ENCODE measurements at places on chromosomes 1 and 21. TPM values are rescaled to one million over a fixed set of nuclear protein-coding genes. Genes with fewer than 3 reads are reported as not detected.
A peak's percentile ranks its signal among the peaks of the same experiment; 100 is the strongest.

GRCh38 chr1:109487261-109487660 lies 3.6 kb downstream of the ATXN7L2 start:
- H3K4me3 ChIP-seq = peak overlapping the region; percentile 41
- H3K27ac ChIP-seq = no peak overlapping the region
- H3K27me3 ChIP-seq = peaks cover 9% of the 10 kb centered on the region
- H3K4me1 ChIP-seq = peaks cover 24% of the 10 kb centered on the region

GRCh38 chr1:206685334-206685768 lies 646 bp downstream of the MAPKAPK2 start:
- H3K4me3 ChIP-seq = peak overlapping the region; percentile 98
- H3K4me1 ChIP-seq = peaks cover 50% of the 10 kb centered on the region
- peak; percentile 22 for DNase-seq

GRCh38 chr1:22380024-22380785 lies 71.4 kb upstream of the ZBTB40 start:
- no peak overlapping the region for H3K4me3 ChIP-seq
- peaks cover 7% of the 10 kb centered on the region for H3K27me3 ChIP-seq

DNA sequence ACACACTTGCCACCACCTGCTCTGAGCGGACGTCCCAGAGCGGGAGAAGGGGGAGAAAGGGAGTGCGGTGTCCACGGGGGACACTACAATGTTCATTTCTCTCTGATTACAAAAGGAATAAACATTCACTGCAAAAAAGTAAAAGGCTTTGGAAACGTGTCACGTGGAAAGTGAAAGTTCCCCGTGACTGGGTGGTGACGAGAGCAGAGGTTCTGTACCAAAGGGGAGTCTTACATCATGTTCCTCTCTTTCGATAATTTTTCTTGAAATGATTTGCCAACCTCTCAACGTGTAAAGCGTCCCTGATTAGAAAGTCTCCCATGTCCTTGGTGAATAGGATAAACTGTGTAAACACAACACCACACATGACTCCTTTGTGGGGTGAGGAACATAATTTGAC lies 22.0 kb upstream of the PRDM15 start:
- DNase-seq = no peak
- H3K36me3 ChIP-seq = peaks cover 3% of the 10 kb centered on the region
- H3K4me3 ChIP-seq = no peak overlapping the region
- H3K27me3 ChIP-seq = no peaks in the 10 kb centered on the region
- H3K27ac ChIP-seq = no peak overlapping the region
- peaks cover 31% of the 10 kb centered on the region for H3K4me1 ChIP-seq

- H3K4me3 ChIP-seq = no peak overlapping the region
- H3K36me3 ChIP-seq = no peaks in the 10 kb centered on the region
- peaks cover 9% of the 10 kb centered on the region for H3K27me3 ChIP-seq
- H3K4me1 ChIP-seq = no peaks in the 10 kb centered on the region
- no peak for DNase-seq
- no peak overlapping the region for H3K27ac ChIP-seq
Measured at GRCh38 chr1:226495716-226496115, 52.8 kb upstream of the STUM start.

Gene A3GALT2
- total RNA-seq = not detected

Data from neural crest cell (in vitro differentiated cells).